ENCODE measurements at places on chromosomes 12 and 14. TPM values are rescaled to one million over a fixed set of nuclear protein-coding genes. Genes with fewer than 3 reads are reported as not detected.

REM2 gene
- 0.21 TPM for total RNA-seq

NOVA1 gene
- total RNA-seq = 3.3 TPM

- no peak for DNase-seq
Measured at GRCh38 chr12:106329231-106329982, 26.9 kb downstream of the TCP11L2 start.

ACOT4 gene
- total RNA-seq = 2.4 TPM

- DNase-seq = no peak
Measured at GRCh38 chr12:79108962-79109361, 244.4 kb downstream of the SYT1 start.

JDP2 gene
- 43.7 TPM for total RNA-seq

DNA sequence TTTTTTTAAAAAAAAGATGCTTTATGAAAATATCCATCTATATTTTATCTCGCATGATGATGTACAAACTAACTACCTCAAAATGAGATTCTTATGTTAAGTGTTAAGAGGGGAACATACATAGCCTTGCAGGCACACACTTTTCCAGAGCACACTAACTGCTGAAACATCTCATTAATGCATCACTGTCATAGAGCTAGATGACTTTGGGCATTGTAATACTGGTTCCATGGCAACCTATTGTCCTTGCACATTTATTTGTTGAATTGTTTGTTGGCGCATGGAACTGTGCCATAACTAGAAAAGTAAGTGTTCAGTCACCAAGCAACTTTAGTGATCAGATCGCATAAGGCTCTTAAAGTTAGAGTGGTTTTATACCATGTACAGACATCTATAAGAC is 348.3 kb downstream of the GALC start:
- no peak for DNase-seq

PRKD1 gene
- total RNA-seq = 8.8 TPM

DNA sequence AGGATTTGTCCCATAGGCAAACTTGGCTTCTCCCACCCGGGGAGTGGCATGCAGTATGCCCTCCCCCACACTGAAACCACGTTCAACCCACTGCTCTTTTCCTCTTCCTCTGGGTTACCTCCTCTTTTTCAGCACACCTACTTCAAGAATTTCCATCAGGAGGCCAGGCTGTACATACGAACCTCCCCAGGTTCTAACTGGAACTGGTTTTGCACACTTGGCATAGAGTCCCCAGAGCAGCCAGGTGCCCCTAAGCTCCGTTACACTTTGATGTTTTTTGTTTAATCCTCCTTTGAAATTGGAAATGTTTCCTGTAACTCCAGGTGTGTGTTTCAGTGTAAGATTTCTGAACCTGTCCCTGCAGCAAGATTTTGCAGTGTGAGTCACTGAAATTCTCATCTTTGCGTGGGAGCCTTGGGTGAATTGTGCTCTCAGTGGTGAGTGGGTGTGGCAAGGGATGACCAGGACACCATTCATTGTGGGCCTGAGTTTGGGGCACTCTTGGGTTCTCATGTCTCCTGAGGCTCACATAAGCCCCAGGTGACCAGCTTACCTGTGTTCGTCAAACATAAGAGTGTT is 18.2 kb downstream of the CD9 start:
- DNase-seq = no peak

- DNase-seq = no peak
Measured at GRCh38 chr12:94025756-94026155, 122.6 kb upstream of the PLXNC1 start.

LUM gene
- total RNA-seq = 215 TPM

DNA sequence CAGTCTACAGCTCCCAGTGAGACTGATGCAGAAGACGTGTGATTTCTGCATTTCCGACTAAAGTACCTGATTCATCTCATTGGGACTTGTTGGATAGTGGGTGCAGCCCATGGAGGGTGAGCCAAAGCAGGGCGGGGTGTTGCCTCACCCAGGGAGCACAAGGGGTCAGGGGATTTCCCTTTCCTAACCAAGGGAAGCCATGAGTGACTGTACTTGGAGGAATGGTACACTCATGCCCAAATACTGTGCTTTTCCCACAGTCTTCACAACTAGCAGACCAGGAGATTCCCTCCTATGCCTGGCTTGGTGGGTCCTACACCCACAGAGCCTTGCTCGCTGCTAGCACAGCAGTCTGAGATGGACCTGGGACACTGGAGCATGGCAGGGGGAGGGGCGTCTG is 21.0 kb upstream of the ABCC9 start:
- DNase-seq = no peak

DNA sequence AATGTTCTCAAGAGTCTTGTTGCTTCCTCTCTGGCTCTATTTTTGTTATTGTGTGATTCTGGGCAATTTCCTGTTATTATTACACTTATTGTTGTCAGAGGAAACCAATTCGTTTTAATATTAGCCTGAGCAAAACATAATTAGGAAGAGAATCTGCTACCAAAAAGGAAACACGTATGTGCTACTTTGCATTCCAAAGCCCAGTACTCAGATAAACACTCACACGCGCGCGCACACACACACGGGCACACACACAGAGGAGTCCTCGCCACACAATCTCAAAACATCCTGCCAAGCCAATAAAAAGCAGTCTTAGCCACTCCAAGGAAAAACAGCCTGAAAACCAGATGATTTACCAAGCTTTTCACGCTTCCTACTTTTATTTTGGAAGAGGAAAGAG is 400.7 kb downstream of the NUAK1 start:
- DNase-seq = peak; percentile 58

DNA sequence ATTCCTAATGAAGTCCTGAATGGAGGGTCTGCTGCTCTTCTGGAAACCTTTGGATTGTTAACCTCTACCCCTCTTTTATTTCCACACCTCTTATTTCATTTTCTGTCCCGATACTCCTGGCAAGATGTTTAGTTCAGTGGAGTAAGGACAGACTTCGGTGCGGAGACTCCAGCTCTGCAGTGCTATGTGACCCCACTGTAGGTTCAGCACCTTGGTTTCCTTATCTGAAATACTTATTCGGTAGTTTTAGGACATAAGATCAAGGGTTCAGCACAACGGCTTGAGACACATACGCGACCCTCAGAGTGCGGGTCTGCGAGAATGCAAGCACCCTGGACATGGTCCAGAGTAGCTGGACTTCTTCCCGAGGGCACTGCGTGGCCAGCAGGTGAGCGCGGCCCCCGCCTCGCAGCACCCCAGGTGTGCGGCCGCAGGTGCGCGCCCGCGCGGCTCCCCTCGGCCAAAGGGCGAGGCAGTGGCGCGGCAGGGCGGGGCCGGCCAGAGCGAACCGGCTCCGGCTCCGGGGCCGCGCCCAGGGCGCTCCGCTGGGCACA is 465 bp upstream of the FGD4 start:
- DNase-seq = no peak

DNA sequence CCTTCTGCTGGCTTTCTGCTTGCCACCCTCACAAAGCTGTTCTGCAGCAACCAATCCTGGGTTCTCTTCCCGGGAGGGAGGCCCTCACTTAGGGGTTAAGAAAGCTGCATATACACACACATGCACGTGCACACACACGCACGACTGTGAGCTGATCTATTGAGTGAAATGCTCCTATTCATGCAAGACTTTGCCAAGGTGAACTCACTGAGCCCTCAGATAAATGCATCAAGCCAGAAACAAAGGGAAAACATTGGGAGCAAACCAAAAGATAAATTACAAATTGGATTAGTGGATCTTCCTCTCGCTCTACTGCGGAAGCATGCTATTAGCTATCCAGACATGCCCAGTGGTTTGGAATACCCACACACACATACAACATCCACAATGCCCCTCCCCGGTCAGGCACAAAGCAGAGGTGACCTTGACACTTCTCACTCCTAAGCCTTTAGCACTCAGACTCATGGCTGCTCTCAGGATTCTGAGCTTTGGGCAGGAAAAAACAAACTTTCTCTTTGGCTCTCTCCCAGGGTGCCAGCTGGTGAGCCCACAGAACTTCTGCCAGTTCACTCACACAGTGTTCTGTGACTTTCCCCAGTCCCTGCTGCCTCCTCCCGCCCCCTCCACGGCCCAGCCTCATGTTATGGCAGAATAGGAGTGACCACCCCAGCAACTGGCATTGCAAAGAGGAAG is 320.0 kb downstream of the DPF3 start:
- DNase-seq = no peak

ANKRD33 gene
- total RNA-seq = not detected

DPPA3 gene
- total RNA-seq = not detected

- no peak for DNase-seq
Measured at GRCh38 chr12:32448586-32448985, 49.2 kb downstream of the FGD4 start.

GRCh38 chr14:89550821-89551220 is 133.8 kb upstream of the FOXN3 start:
- DNase-seq = no peak

DNA sequence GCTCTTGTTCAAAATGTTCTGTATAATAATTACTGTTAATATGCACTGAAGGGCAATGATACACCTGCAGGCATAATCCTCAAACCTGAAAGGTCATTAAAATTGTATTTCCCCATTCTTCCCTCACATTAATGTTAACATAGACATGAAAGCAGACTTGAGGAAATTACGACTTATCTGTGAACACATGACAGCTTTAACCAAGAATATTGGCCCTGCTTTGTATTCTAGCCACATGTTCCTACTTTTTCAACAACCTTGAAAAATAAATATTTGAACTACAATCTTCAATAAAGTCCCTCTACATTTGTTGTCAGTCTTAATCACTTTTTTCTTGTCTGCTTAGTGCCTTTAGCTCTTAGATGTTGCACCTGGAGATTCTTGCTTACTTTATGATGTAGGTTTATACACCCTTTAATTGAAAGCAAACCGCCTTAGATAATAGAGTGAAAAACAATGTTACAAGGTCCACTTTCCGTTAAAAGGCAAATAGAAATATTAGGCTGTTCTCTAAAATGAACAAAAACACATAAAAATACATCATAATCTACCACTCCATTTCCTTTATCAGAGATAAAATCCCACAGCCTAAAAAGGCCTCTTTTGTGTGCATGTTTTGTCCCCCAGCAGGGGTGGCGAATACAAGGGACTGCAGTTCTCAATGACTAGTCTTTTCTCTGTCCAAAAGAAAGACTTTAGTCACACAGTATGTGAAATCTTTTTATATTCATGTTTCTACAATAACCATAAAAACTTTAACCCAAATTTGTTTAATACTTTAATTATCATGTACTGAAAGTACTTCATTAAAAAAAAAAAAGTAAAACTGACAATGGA is 55.9 kb downstream of the ZFC3H1 start:
- DNase-seq = no peak

- no peak for DNase-seq
Measured at GRCh38 chr14:105006831-105007592, 13.9 kb downstream of the CDCA4 start.

LRRC10 gene
- 15.2 TPM for total RNA-seq

- DNase-seq = no peak
Measured at GRCh38 chr12:5626151-5626550, 194.2 kb downstream of the NTF3 start.

RIN3 gene
- 21.6 TPM for total RNA-seq

FKBP3 gene
- 103 TPM for total RNA-seq

GRCh38 chr12:50785406-50786001 is 21.6 kb downstream of the ATF1 start:
- DNase-seq = no peak

ITPK1 gene
- 92.1 TPM for total RNA-seq

DNA sequence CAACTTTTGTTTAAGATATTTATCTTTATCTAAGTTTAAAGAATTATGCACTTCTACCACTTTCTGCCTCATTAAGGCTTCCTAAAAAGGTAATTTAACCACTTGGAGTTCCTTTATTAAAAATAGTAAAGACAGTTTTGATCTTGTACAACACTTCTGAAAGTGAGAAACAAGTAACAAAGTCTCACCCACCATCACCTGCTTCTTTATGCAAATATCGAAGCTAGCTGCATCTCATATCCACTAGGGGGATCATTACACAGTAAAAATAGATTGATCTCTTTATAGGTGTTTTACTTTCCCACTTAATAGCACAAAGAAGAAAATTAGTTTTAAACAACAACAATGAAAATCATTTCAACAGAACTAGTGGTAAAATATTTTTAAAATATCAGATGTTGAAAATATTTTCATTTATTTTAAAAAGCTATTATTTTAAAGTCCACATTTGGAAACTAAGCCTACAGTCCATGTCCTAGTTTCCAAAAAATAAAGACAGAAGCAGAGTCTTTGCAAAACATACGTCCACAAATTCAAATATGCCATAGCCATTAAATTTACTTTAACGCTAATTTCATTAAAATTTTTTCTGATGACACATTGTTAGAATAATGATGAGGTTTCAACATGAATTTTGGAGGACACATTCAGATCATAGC is 160.0 kb upstream of the SOX5 start:
- DNase-seq = no peak

- no peak for DNase-seq
Measured at GRCh38 chr14:28141662-28142061, 624.9 kb upstream of the FOXG1 start.

PUS7L gene
- total RNA-seq = 5.3 TPM

DNA sequence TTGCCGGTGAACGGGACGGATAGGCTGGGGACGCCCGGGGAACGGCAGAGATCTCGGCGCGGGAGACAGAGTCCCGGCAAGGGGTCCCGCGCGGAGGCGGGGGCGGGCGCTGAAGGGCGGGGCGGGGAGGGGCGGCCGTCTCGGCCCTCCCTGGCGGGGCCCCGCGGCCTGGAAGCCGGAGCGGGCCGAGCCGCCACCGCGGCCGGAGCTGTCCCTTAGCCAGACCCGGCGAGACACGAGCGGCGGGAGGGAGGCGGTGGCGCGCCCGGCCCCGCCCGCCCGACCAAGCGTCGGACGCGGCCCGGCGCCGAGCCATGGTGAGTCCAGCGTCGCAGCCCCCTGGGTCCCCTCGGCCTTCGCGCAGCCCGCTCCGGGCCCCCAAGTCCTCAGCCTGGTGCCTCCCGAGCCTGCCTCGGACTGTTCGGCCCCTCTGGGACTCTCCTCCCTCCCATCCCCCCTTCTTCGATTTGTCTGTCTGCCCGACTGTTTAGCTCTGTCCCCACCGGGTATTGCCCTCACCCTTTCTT is at the start of gene ARHGEF40:
ARHGEF40 (plus strand) TSS at position 222 of the 527 bp plus-strand sequence; CDS start at position 315, 93 bp downstream.
- DNase-seq = peak; percentile 89

DNA sequence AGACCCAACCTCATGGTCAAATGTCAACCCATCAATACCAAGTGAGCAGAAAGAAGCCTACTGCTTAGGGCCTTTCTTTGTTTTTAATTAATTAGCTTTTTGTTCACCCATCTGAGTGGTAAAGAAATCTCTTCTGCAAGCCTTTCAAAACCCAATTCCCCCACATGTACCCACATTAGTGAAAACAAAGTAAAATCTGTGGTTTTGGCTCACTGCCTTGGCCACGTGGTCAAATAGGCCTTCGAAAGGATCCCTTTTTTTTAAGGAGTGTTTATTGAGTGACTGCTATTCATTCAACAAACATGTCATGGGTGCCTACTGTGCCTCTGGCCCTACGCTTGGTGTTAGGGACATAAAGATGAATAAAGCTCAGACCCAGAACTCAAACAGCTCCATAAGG is 160.1 kb downstream of the NUAK1 start:
- DNase-seq = no peak

- no peak for DNase-seq
Measured at GRCh38 chr14:90373887-90374286, 22.9 kb upstream of the CALM1 start.

TAS2R7 gene
- not detected for total RNA-seq

Data from heart left ventricle (tissue), 16 donors.